Stimulated activated CD8-positive, alpha-beta memory T cell treated with anti-CD3 and anti-CD28 coated beads, Interleukin-4, amount 100 ng/mL, for 4 hours (primary cell): ENCODE measurements at places on chromosomes 6 and 20.

DNA sequence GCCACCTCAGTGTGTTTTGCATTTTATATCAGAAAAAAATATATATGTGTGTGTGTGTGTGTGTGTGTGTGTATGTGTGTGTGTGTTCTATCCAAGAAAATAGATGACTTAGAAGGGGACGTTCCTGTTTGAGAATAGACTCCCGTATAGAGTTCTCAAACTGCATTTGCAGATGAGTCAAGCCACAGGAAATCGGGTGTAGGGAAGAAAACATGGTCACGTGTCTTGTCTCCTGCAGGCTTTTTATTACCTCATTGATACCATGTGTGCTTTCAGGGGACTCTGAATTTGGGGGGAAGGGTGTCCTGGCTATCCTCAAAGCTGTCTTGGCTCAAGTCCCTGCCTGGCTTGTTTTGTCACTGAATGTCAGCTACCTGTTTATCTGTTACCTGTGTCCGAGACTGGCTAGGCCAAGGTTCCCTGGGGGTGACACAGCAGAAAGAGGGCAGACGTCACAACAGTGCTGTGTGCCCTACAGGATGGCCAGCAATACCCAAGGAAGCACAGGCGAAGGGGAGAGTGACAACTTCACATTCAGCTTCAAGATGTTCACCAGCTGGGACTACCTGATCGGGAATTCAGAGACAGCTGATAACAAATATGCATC is 55.7 kb upstream of the NOP56 start:
- DNase-seq: no peak

DNA sequence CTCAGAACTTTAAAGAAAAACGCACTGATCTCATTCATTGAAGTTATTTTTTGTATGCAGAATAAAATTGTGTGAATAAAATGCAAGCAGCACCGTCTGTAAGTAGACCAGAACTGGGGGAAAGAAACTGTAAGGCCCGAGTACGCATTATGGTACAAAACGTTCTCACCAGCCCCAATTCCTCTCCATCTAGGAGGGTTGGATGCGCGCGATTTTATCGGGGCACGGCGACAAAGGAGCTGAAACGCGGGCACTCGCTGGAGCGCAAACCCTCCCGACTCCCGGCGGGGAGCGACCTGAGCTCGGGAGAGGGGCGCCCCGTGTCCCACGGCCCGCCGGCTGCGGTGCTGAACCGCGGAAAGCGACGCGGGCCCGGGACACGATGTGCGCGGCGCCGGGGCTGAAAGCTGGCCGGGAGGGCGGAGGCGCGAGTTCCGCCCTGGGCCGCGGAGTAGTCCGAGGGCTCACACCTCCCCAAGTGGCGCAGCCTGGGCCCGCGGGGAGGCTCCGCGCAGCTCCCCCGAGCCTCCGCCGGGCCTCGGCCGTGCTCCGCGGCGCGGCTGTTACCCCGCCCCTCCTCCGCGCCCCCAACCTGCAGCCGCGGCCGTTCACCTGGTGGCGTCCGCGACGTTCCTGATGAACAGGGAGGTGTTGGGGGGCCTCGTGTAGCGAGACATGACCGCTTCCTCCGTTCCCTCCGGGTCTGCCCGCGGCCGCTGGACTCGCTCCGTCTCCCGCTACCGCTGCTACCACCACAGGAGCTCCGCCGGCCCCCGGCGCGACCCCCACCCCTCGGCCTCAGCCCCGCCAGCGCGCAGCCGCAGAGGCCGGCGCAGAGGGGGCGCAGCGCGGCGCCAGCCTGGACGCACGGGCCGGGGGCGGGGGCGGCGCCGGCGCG is at the start of gene SRSF12:
TSS of gene SRSF12 (minus strand) at position 861 of the 898 bp plus-strand sequence. CDS start at position 677, 184 bp downstream.
- peak; percentile 8 for DNase-seq

- DNase-seq: peak; percentile 18
These were observed 1.3 kb downstream of the HIVEP2 start for GRCh38 chr6:142943711-142944123.

DNA sequence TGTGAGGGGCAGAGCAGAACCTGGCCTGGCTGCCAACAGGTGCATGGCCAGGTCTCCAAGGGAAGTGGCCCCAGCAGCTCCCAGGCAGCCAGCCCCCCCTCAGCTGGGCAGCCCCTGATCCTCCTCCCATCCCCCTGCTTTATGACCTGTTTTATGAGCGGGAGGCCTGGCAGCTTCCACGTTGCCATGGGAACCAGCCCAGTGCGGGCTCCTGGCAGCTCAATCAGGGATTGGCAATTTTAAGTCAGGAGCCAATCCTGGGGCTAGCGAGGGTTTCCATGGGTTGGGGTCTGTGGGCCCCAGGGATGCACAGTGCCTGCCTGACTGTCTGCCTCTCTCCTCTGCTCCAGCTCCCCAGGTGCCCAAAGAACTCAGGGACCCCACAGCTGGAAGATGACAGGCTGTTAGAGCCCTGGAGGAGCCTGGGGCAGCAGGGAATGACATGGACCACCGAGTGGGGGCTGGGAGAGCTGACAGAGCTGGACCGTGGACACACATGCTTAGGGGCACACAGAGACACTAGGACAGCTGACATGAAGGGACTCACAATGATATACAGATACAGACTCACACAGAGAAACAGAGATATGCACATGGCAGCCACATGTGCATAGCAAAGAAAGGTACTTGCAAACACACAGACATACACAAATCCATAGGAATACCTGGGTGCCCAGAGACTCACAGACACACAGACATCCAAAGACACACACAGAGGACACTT is 56.5 kb upstream of the SIRPA start:
- DNase-seq: no peak

GRCh38 chr6:139153855-139154254 is 19.0 kb downstream of the HECA start:
- no peak for DNase-seq
